ENCODE measurements at places on chromosomes 11 and 22. TPM values are rescaled to one million over a fixed set of nuclear protein-coding genes. Genes with fewer than 3 reads are reported as not detected.

CHRM1 gene
- 0.09 TPM for total RNA-seq

YPEL1 gene
- total RNA-seq = 1.3 TPM

RIMBP3B gene
- total RNA-seq = under 0.01 TPM

SPON1 gene
- under 0.01 TPM for total RNA-seq

OR52A5 gene
- total RNA-seq = not detected

TEX54 gene
- total RNA-seq = not detected

CASP5 gene
- under 0.01 TPM for total RNA-seq

SLC35C1 gene
- 5.0 TPM for total RNA-seq

MRTFA gene
- 15.5 TPM for total RNA-seq

RBM7 gene
- total RNA-seq = 38.3 TPM

OR52A1 gene
- total RNA-seq = not detected

C11orf16 gene
- total RNA-seq = not detected

GAS2 gene
- total RNA-seq = 0.63 TPM

SYT9 gene
- total RNA-seq = not detected

OR8D4 gene
- total RNA-seq = not detected

PPP2R5B gene
- total RNA-seq = 5.8 TPM

UBE2L3 gene
- total RNA-seq = 12.2 TPM

TAF6L gene
- 28.9 TPM for total RNA-seq
